ENCODE measurements at places on chromosomes 2 and 18.

DNA sequence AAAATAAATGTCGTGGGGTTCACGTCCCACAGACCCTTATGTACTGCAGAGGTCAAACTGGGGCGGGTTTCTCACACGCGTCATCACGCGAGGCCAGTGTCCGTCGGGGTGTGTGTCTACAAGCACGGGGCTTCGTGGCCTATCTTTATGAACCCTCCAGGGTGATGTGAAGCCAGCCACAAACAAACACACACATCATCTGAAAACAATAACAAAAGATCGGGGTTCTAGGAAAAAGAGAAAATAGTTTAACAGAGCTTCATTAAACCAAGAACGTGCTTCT is 23.3 kb downstream of the LDLRAD4 start:
- DNase-seq = no peak

- DNase-seq = peak; percentile 42
These were observed at the start of gene CAPG for GRCh38 chr2:85409845-85410583. Gene CAPG, minus strand, starts transcription at chr2:85410366. Its CDS starts 8,221 bp downstream, at chr2:85402145.

DNA sequence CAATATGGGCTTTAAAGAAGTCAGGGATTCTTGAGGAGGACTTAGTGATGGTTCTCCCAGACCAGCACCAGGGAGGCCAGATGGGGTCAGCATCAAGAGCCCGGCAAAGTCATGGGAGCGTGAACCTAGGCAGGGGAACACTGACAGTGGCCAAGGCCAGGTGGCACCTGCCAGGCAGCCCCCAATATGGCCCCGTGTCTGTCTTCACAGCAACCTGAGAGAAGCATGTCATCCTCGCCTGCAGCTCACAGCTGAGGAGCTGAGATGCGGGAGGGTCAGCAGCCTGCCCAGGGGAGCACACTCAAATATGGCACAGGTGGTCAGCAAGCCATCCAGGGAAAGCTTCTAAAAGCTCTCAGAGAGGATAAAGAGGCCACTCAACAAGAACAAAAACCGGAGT is 105.7 kb upstream of the GPC1 start:
- no peak for DNase-seq

- DNase-seq = no peak
These were observed 22.8 kb upstream of the DNAH6 start for GRCh38 chr2:84493514-84493913.

DNA sequence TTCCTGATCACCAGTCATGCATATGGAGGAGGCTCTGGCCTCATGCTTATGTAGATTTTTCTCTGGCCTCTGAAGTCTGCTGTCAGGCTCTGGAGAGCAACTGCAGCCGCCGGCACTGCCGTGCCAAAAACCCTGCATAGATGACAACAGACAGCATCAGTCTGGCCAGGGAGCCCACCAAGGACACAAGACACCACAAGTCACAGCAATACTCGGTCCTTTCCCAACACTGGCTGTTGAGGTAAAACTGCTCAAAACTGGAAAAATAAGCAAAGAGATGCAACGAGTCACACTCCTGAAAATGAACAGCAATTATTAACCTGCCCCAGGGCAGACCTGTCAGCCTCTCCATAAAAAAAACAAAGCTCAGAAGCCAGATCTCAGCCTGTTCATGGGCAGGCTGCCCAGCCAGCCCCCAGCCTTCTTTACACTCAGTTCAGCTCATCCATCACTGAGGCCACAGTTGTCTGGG is 186.0 kb upstream of the RAB6C start:
- DNase-seq = no peak

GRCh38 chr2:113672326-113672932 is 45.4 kb downstream of the RABL2A start:
- no peak for DNase-seq

GRCh38 chr2:204346906-204347305 is 198.4 kb upstream of the PARD3B start:
- DNase-seq = no peak

DNA sequence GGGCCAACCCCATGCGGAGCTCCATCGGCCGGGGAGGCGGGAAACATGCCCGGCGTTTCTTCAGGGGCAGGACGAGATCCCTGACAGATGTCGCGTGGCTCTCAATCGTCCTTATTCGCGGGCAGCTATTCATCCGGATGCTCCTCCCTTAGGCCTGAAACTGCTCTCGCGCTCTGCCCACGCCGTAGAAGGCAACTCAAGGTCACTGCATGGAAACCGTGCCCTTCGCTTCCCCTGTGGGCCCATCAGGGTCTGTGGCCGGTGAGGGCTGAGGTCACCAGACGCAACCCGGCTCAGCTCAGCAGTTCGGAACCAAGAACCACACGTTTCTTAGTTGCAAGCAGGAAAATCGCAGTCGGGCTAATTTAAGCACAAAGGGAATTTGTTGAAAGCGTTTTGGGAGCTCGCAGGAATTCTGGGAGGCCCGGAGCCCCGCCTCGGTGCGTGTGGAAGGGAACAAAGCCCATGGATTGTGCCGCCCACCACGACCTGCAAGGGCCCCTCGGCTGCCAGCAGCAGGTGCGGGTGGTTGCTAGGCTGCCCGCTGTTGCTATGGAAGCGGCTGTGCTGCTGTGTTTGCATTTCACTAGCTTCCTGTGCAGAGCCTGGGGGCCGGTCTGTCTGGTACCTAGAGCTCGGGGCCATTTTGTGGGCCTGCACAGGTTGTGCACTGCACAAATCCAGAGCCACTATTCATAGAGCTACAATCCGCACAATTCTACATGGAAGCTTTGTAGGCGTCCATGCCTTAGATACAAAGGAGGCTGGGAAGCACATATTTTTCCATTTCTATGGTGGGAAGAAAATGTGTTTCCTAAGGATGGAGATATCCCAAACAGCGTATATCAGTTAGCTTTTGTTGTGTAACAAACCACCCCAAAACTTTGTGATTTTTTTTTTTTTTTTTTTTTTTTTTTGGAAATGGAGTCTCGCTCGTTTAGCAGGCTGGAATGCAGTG is 6.0 kb upstream of the ALLC start:
- peak; percentile 85 for DNase-seq

DNA sequence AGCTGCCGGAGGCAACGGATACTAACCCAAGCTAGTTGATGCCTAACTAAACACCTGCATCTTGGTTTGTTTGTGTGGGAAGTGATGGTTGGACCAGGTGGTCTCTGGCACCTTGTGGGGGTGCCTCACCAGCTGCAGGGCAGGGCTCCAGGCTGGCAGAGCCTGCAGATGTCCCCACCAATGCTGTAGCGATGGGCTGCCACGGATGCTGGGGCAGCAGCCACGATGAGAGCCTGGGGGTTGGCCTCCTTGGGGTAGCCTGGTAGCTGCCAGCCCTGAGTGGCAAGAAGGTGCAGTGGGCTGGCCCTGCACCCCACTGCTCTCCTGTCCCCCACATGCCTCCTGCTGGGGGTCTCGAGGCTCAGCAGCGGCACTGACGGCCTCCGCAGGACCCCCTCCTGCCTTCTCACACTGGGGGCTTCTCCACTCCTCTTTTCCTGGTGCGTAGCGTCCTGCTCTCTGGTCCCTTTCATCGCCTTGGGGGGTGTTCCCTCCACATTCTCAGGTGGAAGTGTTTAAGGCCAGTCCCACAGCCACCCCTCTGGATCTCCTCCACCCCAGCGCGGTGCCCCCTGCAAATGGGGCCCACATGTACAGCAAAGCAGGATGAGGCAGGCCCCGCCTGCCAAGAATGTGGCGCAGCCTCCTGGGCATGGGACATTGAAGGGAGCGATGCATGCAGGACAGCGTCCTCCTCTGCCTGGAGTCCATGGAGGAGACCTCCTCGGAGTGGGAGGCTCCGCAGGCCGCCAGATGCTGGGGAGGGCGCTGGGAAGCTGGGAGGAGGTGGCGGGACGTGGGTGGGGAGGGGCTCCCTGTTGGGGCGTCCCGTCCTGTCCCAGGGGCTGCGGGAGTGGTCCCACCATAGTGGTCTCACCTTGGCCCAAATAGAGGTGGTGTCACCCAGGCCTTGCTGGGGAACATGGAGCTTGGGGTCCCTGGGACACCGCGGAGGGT is 173.1 kb downstream of the ASB1 start:
- DNase-seq = no peak

DNA sequence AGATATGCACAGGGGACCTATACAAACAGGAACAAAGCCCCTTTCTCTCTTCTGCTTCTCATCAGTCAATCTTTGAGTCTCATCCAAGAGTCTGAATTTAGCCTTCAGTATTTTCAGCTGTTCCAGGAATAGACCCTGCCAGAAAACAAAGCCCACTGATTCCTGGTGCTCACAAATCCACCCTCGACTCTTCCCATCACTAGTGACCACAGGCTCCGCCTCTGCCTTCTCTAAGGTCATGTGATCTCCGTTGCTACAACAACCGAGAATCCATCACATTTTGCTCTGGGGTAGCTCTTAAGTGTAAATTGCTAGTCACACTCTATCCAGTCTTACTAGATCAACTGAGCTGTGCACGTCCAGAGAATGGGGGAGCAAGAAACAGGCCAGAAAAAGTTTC is 46.4 kb upstream of the SPTBN1 start:
- no peak for DNase-seq

GRCh38 chr2:204380141-204380881 is 165.0 kb upstream of the PARD3B start:
- no peak for DNase-seq

Measured in NAMALWA (cell line).